A549 treated with CpdA at 1 μM for 4 hours (cell line): ENCODE measurements at places on chromosomes 1 and 21. TPM values are rescaled to one million over a fixed set of nuclear protein-coding genes. Genes with fewer than 3 reads are reported as not detected.

The CYP2J2 gene
- 0.05 to 0.09 TPM in 2 of 5 replicates, not detected in the others for total RNA-seq

The LCA5L gene
- 0.97 to 2.6 TPM (median 1.3 TPM) in 5 replicates for total RNA-seq

The RGS7 gene
- total RNA-seq: 0.03 to 0.12 TPM (median 0.09 TPM) in 4 of 5 replicates, not detected in the other

The BCAR3 gene
- 52.1 to 69.6 TPM (median 56.1 TPM) in 5 replicates for total RNA-seq

The HSD3B1 gene
- total RNA-seq: not detected in 5 replicates

The CELA2A gene
- total RNA-seq: not detected in 5 replicates

The OR2C3 gene
- total RNA-seq: not detected in 5 replicates

The KRTAP11-1 gene
- not detected in 5 replicates for total RNA-seq

The VWA5B1 gene
- not detected in 5 replicates for total RNA-seq

The OR2AK2 gene
- not detected in 5 replicates for total RNA-seq

The RSPH1 gene
- total RNA-seq: 0.51 to 0.98 TPM (median 0.65 TPM) in 5 replicates

The TEKT2 gene
- not detected in 5 replicates for total RNA-seq

The RHCE gene
- total RNA-seq: 0.02 to 0.12 TPM in 2 of 5 replicates, not detected in the others
